ENCODE measurements at places on chromosomes 2 and 18.

- no peak for DNase-seq
These were observed 5.1 kb upstream of the TWSG1 start for GRCh38 chr18:9329471-9329870.

GRCh38 chr2:188475945-188476344, 184.3 kb downstream of the GULP1 start:
- no peak for DNase-seq

DNA sequence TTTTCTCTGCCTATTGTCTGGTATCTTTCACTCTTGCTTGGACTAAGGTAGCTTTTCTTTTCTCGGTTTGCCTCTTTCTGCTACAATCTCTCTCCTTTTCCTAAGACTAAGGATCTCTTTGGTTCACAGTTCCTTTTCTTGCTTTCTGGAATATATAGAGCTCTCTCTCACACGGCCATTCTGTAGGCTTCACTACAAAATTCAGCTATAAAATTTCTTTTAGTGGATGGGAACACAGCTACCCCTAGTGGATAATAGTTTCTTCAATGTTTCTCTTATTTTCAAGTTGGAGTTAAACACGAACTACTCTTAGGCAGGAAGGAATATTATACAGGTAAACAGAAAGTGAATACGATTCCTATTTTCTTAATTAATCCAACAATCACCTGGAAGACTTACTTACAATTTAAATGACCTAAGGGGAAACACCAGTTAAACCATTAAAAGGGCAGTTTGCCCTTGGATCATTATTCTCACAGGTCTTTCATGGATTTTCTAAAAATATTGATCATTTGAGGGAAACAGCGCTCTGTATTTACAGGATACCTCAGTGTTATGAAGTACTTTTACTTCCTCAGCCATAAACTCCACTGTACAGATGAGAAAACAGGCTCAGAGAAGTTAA, 140.5 kb downstream of the LRP2 start:
- peak; percentile 34 for DNase-seq

GRCh38 chr2:240626531-240627300, 1.4 kb downstream of the GPR35 start:
- DNase-seq, result peak; percentile 70

DNA sequence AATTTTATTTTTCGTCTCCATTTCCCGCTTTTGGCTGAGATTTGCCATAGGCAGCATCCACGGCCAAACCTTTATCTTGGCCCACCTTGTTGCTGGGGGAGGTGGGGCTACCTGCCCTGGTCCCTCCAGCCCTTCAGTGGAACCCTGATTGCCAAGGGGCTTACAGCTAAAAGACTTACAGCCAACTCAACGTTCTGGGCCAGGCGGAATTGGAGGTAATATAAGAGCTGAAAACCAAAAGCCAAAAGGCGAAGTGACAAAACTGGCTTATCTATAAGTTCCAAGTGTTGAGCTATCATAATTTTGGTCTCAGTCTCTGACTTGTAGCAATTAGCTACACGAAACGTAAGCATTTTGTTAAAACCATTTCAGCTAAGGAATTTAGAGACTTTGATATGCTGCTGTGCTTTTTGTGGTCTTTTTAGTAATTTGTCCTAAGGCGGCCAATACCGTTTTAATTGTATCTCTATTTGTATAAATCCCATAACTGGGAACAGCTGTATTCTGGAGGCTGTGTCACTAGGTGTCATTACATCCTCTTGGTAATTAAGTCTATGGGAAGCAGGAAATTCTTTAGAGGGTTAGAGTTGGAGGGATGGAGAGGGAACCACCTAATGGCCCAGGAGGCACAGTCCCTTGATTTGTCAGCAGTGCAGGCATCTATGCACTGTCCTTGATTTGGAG, 24.0 kb downstream of the PDCD1 start:
- DNase-seq, result no peak

DNA sequence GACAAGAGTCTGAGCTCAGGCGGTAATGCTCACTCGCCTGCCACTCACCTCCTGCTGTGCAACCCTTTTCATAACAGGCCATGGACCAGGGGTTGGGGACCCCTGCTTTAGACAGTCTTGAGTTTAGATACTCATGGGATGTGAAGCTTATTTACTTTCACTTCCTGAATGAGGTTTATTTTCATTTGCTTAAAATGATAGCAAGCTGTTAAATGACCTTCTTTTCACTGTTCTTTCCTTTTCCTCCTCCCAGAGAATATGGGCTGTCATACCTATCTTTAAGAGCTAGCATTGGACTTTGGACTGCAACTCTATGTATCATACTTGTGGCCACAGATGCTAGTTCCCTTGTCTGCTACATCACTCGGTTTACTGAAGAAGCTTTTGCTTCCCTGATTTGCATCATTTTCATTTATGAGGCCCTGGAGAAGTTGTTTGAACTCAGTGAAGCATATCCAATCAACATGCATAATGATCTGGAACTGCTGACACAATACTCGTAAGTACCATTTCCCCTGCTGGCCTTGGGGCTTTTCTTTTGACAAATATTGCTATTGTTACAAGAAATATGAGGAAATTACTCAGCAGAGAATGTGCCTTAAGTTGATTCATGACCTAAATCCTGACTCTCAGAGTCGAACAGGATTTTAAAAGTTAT, 168.5 kb downstream of the DPP4 start:
- peak; percentile 6 for DNase-seq

DNA sequence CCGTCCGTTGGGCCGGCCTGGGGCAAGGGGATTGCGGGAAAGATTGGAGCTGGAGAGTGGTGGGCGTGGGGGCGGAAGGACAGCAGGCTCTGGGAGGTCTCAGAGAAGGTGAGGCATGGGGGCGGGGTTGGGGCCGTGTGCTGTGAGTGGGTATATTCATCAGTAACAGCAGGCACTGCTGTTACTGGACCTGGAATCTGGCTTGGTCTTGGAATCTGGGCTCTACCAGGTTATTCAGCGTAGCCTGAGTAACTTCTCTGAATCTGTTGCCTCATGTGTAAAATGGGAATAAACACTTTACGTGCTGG, 435 bp downstream of the RNF181 start:
- DNase-seq, result no peak

- no peak for DNase-seq
These were observed 91.0 kb upstream of the CCBE1 start for GRCh38 chr18:59787998-59788790.

- DNase-seq, result no peak
These were observed 65.3 kb downstream of the MIB1 start for GRCh38 chr18:21805771-21806366.

DNA sequence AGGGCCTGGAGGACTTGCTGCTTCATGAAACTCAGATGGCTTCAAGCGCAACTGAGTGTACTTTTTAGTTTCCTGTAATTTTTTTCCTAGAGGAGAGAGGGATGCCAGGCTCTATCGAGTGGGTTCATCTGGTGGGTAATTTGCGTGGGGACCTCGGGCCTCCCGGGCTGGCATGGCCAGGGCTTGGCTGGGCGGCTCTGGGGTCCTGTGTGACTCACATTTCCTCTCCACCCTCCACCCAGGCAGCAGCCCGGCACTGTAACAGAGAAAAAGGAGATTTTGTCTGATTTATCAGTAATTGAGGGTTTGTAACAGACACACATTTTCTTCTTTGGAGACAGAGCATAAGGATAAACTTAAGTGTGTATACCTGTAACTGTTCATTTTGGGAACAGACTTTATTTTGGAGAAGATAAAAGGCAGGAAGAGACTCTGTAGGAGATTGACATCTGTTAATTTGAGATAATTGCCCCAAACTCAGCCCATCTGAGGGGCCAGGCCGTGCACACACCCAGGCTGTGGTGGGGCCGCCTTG, 64.3 kb downstream of the NFATC1 start:
- DNase-seq, result peak; percentile 26

DNA sequence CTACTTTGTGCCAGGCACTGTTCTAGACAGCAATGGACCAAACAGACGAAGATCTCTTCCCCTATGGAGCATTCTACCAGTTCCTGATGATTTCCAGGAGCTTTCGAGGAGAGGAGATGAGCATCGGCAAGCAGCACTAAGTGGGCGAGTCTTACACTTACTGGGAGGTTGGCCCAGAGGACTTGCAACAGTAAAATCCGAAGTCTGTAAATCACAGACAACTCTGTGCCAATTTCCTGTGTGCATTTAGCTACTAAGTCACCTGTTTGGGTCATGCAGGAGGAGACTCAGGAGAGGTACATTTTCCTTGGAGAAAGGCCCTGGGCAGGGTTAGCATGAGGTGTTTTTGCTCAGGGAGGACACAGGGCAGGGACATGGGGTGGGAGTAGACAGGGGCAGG, 58.9 kb downstream of the TRPM8 start:
- DNase-seq, result no peak

DNA sequence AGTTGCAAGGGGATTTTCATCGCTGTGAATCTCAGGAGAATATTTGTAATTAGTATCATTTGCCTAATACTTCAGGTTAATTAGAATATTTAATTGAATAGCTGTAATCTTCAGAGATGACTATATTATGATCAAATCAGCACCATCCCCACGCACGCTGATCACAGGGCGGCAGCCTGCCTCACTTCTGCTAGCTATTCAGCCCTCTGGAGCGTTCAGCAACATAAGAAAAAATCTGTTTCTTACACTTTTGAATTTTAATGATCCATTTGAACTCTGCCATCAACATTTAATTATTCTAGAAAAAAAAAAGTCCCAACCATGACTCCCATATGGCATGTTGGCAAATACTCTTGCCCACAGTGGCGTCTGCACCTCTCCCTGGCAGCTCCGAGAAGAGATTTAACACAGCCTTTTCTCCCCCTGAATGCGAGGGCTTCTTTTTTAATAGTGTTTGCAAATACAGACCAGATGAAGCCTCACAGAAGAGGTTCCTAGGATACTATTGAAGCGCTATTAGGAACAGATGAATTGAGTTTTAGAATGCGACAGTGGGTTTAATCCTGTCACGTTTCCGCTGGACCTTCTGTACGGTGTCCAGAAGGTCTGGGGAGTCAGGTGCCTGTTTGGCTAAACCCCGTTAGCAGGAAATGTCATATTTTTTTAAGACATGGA, 731.9 kb upstream of the SALL3 start:
- no peak for DNase-seq

DNA sequence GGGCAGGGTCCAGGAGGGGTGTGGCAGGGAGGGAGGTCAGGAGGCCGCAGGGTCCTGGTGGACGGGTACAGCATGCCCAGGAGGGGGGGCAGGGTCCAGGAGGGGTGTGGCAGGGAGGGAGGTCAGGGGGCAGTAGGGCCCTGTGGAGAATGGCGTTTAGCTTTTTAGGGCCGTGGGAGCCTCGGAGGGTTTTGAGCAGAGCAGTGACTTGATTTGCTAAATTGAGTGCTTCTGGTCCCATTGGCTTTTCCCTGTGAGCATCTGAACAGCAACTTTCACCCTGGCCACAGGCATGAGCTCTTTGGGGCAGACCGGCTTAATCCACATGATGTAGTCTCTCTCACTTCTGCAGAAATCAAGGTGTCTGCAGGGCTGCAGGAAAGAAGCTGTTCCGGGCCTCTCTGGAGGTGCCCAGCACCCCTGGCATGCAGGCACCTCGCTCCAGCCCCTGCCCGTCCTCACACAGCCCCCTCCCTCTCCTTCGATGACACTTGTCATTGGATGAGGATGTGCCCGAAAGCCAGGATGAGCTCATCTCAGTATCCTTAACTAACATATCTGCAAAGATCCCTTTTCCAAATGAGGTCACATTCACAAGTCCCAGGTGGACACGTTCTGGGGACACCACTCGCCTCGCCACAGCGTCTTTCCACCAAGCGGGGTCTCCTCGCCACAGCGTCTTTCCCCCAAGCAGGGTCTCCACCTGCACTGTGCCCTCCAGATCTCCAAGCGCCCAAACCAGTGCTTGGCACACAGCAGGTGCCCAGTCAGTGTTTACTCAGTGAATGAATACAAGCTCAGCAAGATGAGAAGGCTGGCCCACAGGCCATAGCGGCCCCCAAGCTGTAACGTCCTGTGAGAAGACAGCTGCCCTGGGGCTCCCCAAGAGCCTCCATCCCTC, 94.0 kb downstream of the NDUFA10 start:
- no peak for DNase-seq

GRCh38 chr2:133726973-133727372, 158.7 kb upstream of the NCKAP5 start:
- no peak for DNase-seq

GRCh38 chr2:166112193-166112605, 15.6 kb downstream of the SCN1A start:
- no peak for DNase-seq

GRCh38 chr18:5962362-5962761, 67.0 kb upstream of the TMEM200C start:
- DNase-seq, result no peak

GRCh38 chr18:44914028-44914427, 233.3 kb downstream of the SETBP1 start:
- no peak for DNase-seq

- DNase-seq, result no peak
These were observed 3.3 kb downstream of the TNP1 start for GRCh38 chr2:216856406-216857065.

DNA sequence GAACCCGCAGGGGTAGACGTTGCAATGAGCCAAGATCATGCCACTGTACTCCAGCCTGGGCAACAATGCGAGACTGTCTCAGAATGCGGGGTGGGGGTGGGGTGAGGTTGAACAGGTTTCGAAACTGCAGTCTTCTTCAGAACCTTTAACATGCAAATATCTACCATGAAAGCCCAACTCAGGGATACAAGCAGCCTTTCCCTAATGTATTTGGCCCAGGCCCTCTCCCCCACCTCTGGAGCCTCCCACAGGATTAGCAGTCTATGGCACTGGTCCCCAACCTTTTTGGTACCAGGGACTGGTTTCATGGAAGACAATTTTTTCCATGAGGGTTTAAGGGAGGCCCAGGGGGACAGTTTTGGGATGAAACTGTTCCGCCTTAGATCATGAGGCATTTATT, 53.5 kb downstream of the CCBE1 start:
- DNase-seq, result no peak

DNA sequence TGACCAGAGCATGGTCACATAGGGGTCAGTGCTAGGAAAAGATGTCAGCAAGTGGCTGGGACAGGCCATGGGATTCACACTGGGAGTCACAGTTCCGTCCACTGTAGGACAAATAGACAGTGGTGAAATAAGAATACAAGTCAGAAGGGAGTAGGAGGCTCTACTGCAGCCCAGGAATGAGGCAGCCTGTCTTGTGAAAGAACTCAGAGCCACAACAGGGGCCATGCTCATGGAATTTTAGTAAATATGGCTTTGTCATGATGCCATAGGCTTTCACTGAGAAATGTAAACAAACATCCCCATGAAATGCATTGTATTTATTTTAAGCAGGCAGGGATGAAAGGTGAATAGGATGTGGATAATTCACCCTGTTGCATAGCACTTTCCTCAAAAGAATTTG, 504.3 kb downstream of the SOX11 start:
- no peak for DNase-seq

DNA sequence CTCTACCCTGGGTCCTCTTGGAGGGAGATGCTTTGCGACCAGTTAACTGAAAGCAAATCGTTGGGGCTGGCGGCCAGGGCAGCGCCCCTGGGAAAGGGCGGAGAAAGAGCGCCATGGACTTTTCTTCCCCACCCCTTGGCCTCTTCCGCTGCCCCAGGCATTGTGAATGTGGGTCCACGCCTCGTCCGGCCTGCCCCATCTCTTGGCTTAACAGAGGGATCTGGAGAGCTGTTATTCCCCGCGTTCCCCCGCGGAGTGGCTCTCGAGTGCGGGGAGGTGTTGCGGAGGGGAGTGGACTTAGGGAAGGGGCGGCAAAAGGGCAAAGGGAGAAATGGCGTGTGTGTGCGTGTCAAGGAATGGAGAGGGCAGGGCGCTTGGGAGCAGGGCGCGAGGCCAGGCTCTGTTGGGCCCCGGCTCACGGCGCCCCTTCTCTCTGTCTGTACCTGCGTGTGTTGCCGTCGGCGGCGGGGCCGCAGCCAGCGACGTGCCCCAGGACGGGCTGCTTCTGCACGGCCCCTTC, 6.6 kb downstream of the EMX1 start:
- DNase-seq, result no peak

Measured in KBM-7 (cell line).